Stimulated activated CD8-positive, alpha-beta memory T cell treated with anti-CD3 and anti-CD28 coated beads, Interleukin-12 subunit alpha, Interleukin-12 subunit beta, amount 100 ng/mL, for 1 hour (primary cell): ENCODE measurements at places on chromosomes 5 and 9.

DNA sequence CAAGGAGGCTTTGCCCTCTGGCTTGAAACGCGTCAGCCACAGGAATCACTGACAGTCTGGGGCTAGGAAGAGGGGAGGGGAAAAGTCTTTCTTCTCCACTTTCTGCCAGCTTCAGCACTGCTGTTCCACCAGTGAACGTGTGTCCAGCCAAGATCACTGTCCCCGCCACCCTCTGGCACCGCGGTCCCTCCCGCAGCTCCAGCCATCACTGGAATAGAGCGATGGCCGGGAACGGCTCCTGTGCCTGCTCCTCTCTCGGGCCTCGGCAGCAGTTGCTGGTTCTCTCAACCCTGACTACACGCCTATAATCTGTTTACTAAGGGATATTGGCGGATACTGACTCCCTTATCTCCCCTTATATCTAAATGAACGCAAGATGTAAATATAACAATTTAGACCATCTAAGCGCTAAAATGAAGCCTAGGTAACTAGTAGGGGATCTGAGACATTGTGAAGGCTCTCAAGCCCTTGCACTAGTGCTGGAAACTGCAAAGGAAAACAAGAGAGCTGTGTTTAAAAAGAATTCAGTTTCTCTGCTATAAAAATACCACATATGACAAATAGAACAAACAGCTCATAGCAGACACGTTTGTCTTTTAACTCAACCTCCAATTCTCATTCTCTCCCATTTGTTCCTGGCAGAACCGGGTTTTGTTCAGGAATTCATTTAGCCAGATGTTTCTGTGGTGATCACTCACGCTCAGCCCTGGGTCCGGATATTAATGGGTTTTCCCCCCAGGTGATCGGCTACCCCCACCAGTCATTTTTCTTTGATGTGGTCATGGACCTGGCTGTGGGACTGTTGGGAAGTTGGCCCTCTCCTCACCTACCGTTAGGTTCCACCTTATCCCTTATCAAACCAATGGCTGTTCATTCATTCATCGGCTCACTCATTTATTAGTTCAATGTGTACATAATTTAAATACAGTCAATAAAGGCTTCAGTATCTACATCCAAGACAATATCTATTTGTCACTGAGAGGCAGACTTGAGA, 149.8 kb downstream of the MED10 start:
- no peak for DNase-seq

DNA sequence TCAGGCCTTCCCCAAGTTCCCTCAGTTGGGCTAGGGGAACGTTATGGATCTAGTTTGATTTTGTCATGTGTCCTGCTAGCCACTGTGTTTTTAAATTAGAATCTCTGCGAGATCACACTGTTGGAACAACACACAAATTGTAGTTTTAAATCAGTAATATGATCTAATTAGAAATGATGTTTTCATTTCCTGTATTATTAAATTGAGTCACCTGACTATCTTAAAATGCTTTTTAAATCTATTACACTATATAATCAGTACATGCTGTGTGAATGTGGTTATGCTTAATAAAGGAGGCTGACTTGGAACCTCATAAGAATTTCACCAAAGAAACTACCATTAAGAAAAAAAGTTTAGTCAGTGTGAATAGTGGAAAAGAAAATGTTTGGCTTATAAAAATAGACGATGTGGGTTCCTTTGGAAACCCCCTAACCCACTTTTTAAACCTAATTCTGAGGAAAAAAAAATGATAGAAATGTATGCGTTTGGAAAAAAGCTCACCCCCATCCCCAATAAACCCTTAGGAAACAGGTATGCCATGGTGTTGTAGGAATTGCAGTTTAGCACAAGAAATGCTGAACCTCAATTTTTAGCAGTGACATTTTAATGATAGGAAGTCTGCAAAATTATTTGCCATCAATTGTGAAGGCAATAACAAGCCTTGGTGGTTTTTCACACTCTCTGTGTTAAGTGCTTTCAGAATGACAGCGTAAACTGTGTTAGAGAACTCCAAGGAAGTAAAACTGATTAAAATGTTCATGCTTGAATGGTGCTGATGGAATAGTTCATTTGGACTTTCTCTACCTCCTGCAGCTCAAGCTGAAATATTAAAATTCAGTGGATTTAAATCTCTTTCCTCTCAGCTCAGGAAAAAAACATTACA, 59.0 kb downstream of the TLE4 start:
- DNase-seq: no peak

GRCh38 chr9:2234371-2234893, 219.3 kb downstream of the SMARCA2 start:
- no peak for DNase-seq

GRCh38 chr5:148201151-148201550, 1.7 kb upstream of the SPINK6 start:
- no peak for DNase-seq

- DNase-seq: no peak
Observed at GRCh38 chr5:1840741-1841521, 39.7 kb downstream of the NDUFS6 start.

DNA sequence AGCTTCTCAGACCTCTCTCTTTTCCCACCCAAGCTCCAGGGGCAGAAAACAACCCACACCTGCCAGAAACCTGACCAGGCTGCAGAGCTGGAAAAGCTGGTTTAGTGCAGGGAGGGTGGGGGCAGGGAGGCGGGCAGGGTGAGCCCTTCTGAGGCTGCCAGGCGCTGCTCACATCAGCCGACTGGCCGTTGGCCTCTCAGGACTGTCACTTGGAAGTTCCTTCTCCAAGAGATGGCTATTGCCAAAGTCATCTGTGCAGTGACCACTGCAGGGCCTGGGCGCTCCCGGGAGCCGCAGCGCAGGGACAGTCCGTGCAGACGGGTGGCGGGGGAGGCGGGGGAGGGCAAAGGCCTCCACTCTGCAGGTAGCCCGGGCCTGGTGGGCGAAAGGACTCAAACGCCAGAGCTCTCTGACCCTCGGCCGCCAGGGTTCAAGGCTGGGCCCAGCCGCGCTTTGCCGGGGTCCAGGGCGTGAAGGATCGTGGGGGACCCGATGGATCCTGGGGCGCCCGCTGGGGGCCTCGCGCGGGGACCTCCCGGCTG, 205.0 kb upstream of the IER5L start:
- no peak for DNase-seq

- no peak for DNase-seq
Observed at GRCh38 chr9:69412741-69413150, 87.7 kb downstream of the ENTREP1 start.

GRCh38 chr5:68661237-68661636, 432.6 kb upstream of the SLC30A5 start:
- no peak for DNase-seq

DNA sequence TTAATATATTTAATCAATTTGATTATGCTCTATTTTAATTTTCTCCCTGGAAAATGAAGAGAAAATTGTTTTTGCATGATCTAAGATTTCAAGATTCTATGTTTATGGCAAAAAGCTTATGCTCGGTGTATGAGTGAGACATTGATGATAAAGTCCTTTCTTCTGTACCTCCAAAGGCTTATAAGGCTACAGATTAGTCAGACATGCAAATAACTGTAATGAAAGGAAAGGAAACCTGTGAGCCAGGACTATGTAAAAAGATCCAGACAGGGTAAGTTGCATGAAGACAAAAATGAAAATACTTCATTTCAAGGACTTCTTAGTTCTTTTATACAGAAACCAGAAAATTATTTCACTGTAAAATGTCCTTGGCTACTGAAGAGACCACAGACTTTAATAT, 52.2 kb upstream of the EDIL3 start:
- DNase-seq: no peak

GRCh38 chr5:143165049-143165880, 238.2 kb downstream of the NR3C1 start:
- DNase-seq: no peak

GRCh38 chr9:130820135-130820738, 14.8 kb upstream of the ABL1 start:
- no peak for DNase-seq

GRCh38 chr5:119319401-119319800, 36.4 kb upstream of the TNFAIP8 start:
- no peak for DNase-seq
